Kidney epithelial cell (primary cell): ENCODE measurements at places on chromosomes 12 and 14. TPM values are rescaled to one million over a fixed set of nuclear protein-coding genes. Genes with fewer than 3 reads are reported as not detected.

GRCh38 chr12:124963211-124963610 is 25.7 kb downstream of the DHX37 start:
- DNase-seq, result no peak

- no peak for DNase-seq
Measured at GRCh38 chr14:26281280-26281998, 316.4 kb downstream of the NOVA1 start.

Gene RBMS2
- 37.2 and 42.4 TPM in 2 replicates for total RNA-seq

DNA sequence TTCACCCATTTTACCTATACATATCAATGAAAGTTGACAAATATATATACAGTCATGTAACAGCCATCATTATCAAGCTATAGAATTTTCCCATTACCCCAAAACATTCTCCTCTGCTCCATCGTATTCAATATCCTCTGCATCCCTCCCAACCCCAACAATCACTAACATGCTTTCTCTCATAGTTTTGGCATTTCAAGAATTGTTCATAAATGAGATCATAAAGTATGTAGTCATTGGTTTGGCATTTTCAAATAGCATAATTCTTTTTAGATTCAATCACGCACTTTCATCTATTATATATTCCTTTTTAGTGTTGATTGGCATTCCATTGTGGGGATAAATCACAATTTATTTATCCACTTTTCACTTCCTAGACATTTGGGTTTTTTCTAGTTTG is 866.0 kb upstream of the TMEM132C start:
- DNase-seq, result no peak

DNA sequence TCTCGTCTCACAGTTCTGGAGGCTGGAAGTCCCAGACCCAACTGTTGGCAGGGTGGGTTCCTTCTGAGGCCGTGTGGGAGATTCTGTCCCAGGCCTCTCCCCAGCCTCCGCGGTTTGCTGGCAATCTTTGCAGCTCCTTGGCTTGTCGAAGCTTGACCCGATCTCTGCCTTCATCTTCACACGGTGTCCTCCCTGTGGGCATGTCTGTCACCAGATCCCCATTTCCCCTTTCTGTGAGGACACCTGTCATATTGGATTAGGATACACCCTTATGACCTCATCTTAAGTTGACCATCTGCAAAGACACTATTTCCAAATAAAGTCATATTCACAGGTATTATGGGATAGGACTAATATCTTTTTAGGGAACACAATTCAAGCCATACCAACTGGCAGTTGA is 22.6 kb upstream of the LRP1-AS start:
- no peak for DNase-seq

- no peak for DNase-seq
Measured at GRCh38 chr12:68292151-68292943, 38.9 kb upstream of the IL22 start.

GRCh38 chr14:74843653-74844052 is 32.3 kb downstream of the PROX2 start:
- DNase-seq, result no peak

Gene ADCK1
- 6.4 and 9.3 TPM in 2 replicates for total RNA-seq

GRCh38 chr12:71135812-71136176 is 22.0 kb downstream of the TSPAN8 start:
- DNase-seq, result no peak
